Mesendoderm (in vitro differentiated cells): ENCODE measurements at places on chromosomes 11 and 22.

DNA sequence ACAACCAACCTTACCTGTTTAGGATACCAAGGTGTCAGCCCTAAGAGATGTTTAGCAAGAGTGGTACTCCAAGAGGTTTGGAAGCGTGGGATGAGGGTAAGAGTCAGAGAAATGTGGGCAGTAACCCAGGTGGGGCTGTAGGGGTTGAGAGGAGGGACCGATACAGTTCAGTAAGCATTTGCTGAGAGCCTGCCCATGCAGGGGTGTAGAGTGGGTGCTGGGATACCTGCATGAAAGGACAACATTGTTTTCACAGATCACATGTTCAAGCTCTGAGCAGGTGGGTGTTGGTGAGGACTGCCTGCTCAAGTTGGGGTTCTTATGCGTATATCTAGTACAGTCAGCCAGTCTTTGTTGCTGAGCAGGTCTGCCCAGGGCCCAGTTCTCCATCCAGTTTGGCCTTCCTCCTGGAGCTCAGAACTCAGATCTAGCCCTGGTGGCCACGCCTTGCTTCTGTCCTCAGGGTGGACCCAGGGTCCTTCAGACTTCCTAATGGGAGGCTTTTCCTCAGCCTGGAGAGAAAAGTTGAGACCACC lies 14.8 kb downstream of the PPFIBP2 start:
- no peaks in the 10 kb centered on the region for H3K36me3 ChIP-seq
- DNase-seq = no peak
- H3K4me1 ChIP-seq = no peaks in the 10 kb centered on the region
- H3K27ac ChIP-seq = no peak overlapping the region
- H3K27me3 ChIP-seq = no peaks in the 10 kb centered on the region

GRCh38 chr11:45679806-45680205 lies 14.4 kb upstream of the CHST1 start:
- no peaks in the 10 kb centered on the region for H3K4me1 ChIP-seq
- H3K36me3 ChIP-seq = no peaks in the 10 kb centered on the region
- H3K27ac ChIP-seq = no peak overlapping the region

- peak; percentile 97 for DNase-seq
- no peaks in the 10 kb centered on the region for H3K27me3 ChIP-seq
- H3K36me3 ChIP-seq = no peaks in the 10 kb centered on the region
- peaks cover 42% of the 10 kb centered on the region for H3K4me1 ChIP-seq
Measured at GRCh38 chr11:12800032-12800671, 125.9 kb downstream of the TEAD1 start.

- no peak for DNase-seq
- no peaks in the 10 kb centered on the region for H3K36me3 ChIP-seq
- H3K27me3 ChIP-seq = no peaks in the 10 kb centered on the region
- no peak overlapping the region for H3K27ac ChIP-seq
- H3K4me3 ChIP-seq = no peak overlapping the region
- H3K4me1 ChIP-seq = no peaks in the 10 kb centered on the region
Measured at GRCh38 chr11:64863391-64864060, 14.9 kb downstream of the EHD1 start.

- no peak overlapping the region for H3K27ac ChIP-seq
- no peaks in the 10 kb centered on the region for H3K36me3 ChIP-seq
- peak overlapping the region; percentile 3 for H3K4me3 ChIP-seq
- no peak for DNase-seq
Measured at GRCh38 chr11:64745189-64745520, 1.2 kb upstream of the RASGRP2 start.

GRCh38 chr22:27476729-27477128 lies 324.8 kb downstream of the MN1 start:
- H3K27me3 ChIP-seq = no peaks in the 10 kb centered on the region
- H3K4me3 ChIP-seq = no peak overlapping the region
- H3K36me3 ChIP-seq = no peaks in the 10 kb centered on the region

- H3K4me3 ChIP-seq = no peak overlapping the region
- no peak overlapping the region for H3K27ac ChIP-seq
- H3K4me1 ChIP-seq = no peaks in the 10 kb centered on the region
- H3K36me3 ChIP-seq = no peaks in the 10 kb centered on the region
- no peak for DNase-seq
Measured at GRCh38 chr11:102577182-102577581, 46.6 kb upstream of the MMP7 start.

- no peak for DNase-seq
- H3K27ac ChIP-seq = no peak overlapping the region
- H3K27me3 ChIP-seq = no peaks in the 10 kb centered on the region
- peaks cover 12% of the 10 kb centered on the region for H3K4me1 ChIP-seq
- no peak overlapping the region for H3K4me3 ChIP-seq
Measured at GRCh38 chr11:19822531-19822930, 109.9 kb downstream of the NAV2 start.

- H3K4me1 ChIP-seq = no peaks in the 10 kb centered on the region
- no peak overlapping the region for H3K27ac ChIP-seq
- H3K36me3 ChIP-seq = peaks cover 4% of the 10 kb centered on the region
- no peaks in the 10 kb centered on the region for H3K27me3 ChIP-seq
Measured at GRCh38 chr22:44915441-44915840, 94.4 kb downstream of the PHF21B start.

DNA sequence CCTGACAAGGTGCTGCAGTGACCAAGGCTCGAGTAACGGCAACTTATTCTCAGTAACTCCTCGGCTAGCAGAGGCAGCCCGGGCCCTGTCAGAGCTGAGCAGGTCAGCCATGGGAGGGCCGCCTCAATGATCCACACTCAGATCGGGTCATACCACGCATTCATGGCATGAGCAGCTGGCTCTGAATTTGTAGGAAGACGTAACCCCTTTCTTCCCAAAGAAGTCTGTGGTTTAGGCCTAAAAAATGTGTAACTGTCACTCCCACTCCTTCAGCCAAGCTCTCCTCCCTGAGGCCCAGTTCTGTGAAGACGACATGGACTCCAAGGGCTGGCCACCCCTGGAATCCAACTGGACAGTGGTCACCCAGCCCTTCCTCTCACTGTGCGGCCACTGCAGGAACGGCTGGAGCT lies 30.0 kb downstream of the PPP2R1B start:
- no peaks in the 10 kb centered on the region for H3K4me1 ChIP-seq
- no peaks in the 10 kb centered on the region for H3K27me3 ChIP-seq
- no peak for DNase-seq
- no peak overlapping the region for H3K4me3 ChIP-seq
- H3K36me3 ChIP-seq = no peaks in the 10 kb centered on the region

DNA sequence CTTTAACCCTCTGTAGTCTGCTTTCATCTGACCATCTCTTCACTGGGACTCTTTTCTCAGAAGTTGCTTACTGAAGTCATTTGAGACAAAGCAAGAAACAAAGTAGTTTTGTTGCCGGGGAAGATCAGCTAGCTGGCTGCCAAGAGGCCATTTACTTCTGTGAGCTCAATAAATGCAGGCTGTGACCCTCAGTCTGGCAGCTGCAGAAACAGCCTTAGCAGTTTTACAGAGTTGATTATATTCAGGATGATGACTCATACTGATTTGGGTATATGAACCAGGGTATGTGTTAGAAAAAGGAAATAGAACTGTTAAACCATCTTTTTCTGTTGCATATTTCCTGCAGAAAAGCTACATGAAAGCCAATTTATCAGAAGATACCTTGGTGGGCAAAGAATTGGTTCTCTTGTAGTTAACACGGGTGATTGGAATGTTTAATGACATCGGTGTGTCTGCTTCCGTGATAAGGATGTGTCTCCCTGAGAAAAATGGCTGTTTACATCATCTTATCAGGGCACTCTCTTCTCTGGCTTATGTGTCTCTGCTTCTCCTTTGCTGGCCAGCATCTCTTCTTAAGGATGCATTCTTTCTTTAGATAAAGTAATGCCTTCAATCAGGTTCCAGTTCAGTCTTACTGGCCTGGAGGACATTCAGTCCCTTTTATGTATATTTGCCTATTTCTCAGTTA lies 18.5 kb downstream of the FIBIN start:
- no peaks in the 10 kb centered on the region for H3K27me3 ChIP-seq
- H3K4me3 ChIP-seq = no peak overlapping the region
- no peaks in the 10 kb centered on the region for H3K36me3 ChIP-seq

- peak overlapping the region; percentile 41 for H3K4me3 ChIP-seq
- peaks cover 13% of the 10 kb centered on the region for H3K4me1 ChIP-seq
- H3K27ac ChIP-seq = no peak overlapping the region
- no peaks in the 10 kb centered on the region for H3K36me3 ChIP-seq
- no peak for DNase-seq
- H3K27me3 ChIP-seq = no peaks in the 10 kb centered on the region
Measured at GRCh38 chr22:35381424-35382009, 621 bp downstream of the HMOX1 start.

GRCh38 chr11:20315800-20316199 lies 47.7 kb upstream of the HTATIP2 start:
- H3K4me1 ChIP-seq = no peaks in the 10 kb centered on the region
- no peaks in the 10 kb centered on the region for H3K27me3 ChIP-seq
- no peaks in the 10 kb centered on the region for H3K36me3 ChIP-seq
- DNase-seq = peak; percentile 3
- H3K4me3 ChIP-seq = no peak overlapping the region

- H3K36me3 ChIP-seq = no peaks in the 10 kb centered on the region
- no peaks in the 10 kb centered on the region for H3K4me1 ChIP-seq
- no peak for DNase-seq
- no peak overlapping the region for H3K27ac ChIP-seq
- no peaks in the 10 kb centered on the region for H3K27me3 ChIP-seq
Measured at GRCh38 chr11:61077936-61078335, 24.4 kb upstream of the CD5 start.

DNA sequence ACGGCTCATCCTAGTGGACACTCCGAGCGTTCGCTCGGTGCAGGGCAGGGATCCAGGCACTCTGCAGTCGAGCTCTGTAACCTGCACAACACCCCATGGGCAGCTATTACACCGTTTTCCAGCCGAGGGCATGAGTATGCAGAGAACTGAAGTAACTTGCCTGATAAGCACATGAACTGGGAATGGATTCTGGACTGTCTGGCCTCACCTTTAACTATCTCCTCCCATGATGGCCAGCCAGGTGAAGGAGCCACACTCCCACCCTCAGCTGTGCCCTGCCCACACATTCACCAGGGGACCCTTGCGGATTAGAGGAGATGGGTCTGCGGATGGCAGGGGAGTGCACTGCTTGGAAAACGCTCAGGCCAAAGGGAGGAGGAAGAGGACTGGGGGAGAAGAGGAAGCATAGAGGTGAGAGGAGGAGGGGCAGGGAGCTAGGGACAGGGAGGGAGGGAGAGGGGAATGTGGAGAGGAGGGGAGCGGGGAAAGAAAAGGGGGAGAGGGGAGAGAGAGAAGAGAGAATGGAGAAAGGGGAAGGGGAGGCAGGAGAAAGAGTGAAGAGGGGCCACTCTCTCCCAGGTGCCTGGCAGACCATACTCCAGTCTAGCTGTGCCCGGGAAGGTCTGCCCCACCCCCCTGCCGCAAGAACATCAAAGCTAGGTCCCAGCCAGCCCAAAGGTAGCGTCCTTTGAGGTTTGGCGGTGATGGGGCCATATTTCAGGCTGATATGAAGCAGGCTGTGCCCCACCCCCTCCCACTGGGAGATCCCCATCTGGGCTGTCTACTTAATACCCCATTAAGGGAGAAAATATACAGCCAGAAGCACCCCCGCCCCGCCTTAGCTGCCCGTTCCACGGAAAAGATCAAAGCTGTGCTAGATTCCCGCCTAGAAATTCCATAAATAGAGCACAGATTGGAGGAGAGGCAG lies 33.2 kb upstream of the TCF20 start:
- H3K27ac ChIP-seq = no peak overlapping the region
- peaks cover 24% of the 10 kb centered on the region for H3K4me1 ChIP-seq
- no peaks in the 10 kb centered on the region for H3K27me3 ChIP-seq
- H3K36me3 ChIP-seq = no peaks in the 10 kb centered on the region
- DNase-seq = peak; percentile 51

GRCh38 chr11:26632691-26633159 lies 60.7 kb upstream of the MUC15 start:
- no peak for DNase-seq
- H3K4me3 ChIP-seq = no peak overlapping the region
- H3K27ac ChIP-seq = no peak overlapping the region

DNA sequence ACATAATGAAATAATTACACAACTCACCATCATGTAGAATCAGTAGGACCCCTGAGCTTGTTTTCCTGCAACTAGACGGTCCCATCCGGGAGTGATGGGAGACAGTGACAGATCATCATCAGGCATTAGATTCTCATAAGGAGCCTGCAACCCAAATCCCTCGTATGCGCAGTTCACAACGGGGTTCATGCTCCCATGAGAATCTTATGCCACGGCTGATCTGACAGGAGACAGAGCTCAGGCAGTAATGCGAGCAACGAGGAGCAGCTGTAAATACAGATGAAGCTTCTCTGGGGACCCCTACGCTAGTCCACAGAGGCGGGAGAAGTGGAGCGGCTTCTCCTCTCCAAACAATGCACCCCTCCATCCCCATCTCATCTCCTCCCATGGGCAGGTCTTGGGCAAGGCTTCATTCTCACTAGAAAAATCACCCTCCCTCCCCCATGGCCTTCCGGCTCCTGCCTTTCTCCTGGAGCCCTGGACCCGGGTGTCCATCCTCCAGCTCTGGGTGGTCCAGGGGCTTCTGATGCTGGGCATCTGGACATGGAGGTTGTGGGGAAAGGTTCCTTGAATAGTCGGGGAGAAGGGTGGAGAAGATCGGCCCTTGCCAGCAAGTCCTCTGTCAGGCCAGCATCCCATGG lies 16.2 kb upstream of the RAC2 start:
- no peaks in the 10 kb centered on the region for H3K27me3 ChIP-seq
- H3K4me1 ChIP-seq = no peaks in the 10 kb centered on the region
- no peak overlapping the region for H3K4me3 ChIP-seq
- DNase-seq = no peak
- H3K36me3 ChIP-seq = no peaks in the 10 kb centered on the region

GRCh38 chr11:69618237-69618636 lies 22.7 kb upstream of the CCND1 start:
- H3K27me3 ChIP-seq = no peaks in the 10 kb centered on the region
- H3K4me3 ChIP-seq = no peak overlapping the region
- no peak overlapping the region for H3K27ac ChIP-seq
- no peak for DNase-seq
- no peaks in the 10 kb centered on the region for H3K4me1 ChIP-seq

- no peaks in the 10 kb centered on the region for H3K36me3 ChIP-seq
- H3K27ac ChIP-seq = no peak overlapping the region
- peaks cover 11% of the 10 kb centered on the region for H3K4me1 ChIP-seq
- no peak overlapping the region for H3K4me3 ChIP-seq
- no peaks in the 10 kb centered on the region for H3K27me3 ChIP-seq
- DNase-seq = peak; percentile 45
Measured at GRCh38 chr11:69040581-69041260, 8.0 kb upstream of the TPCN2 start.

DNA sequence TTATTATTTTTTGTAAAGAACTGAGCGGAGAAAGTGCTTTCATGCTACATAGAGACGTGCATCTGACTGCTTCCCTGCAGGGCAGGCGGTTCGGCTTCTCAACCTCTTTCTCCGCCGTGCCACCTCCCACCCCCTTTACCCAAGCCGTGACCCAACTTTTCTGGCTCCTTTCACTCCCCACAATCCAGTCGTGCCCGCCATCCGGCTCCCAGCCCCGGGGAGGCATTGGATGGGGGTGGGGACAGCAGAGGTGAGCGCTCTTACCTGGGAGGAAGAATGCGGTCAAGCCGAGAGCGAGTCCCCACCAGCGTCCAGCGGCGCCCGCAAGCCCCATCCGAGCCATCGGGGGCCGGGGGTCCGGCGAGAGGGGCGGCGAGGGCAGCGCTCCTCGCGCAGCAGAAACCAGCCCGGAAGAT lies 781 bp downstream of the NECTIN1 start:
- peak overlapping the region; percentile 63 for H3K4me3 ChIP-seq
- no peaks in the 10 kb centered on the region for H3K27me3 ChIP-seq
- H3K4me1 ChIP-seq = peaks cover 12% of the 10 kb centered on the region
- no peaks in the 10 kb centered on the region for H3K36me3 ChIP-seq
- no peak for DNase-seq

GRCh38 chr22:48579043-48579927 lies 1248.4 kb downstream of the BRD1 start:
- no peak for DNase-seq
- H3K36me3 ChIP-seq = no peaks in the 10 kb centered on the region
- H3K4me3 ChIP-seq = no peak overlapping the region
- H3K27ac ChIP-seq = no peak overlapping the region
